ENCODE measurements at places on chromosomes 4 and X.

DNA sequence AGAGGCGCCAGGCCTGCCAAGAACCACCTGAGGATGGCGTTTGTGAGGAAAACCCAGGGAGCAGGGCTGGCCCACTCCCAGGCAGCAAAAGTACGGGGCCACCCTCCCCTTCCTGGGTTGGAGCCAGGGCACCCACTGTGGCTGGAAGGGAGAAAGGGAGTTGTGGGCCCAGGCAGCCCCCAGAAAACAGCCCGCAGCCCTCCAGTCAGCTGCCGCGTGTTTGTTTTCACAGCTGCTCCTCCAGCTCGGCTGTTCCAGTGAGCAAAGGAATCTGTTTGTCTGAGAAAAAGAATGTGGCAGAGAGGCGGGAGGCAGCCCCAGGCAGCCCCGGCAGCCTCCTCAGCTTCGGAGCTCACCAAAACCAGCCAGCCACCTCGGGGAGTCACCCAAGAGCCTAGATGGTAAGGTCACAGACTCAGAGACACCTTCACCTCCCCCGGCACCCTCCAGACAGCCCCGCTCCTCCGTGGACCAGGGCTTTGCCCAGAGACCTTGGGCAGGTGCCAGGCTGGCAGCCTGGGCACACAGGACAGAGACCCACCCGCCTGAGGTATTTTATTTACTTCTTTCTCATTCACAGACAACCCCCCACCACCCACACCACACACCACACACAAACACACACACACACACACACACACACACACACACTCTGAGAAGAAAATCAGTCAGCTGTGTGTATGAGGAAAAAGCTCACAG lies 338.1 kb downstream of the BCOR start:
- no peak for DNase-seq

DNA sequence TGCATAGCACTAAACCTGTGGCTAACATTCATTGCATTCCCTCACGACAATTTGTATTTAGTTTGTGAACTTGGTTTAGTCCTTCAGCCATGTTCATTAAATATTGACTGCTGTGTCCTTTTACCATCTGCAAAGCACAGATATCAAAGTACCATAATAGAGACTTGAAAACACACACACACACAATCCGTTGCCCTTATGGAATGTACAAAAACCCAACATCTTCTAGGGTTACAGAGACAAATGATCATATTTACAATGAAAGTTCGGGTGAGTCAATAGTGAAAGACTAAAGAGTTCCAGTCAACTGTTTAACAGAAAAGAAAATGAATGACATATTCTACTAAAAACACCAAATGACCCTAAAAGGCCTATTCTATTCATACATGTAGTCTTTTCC lies 50.8 kb upstream of the TXK start:
- no peak for DNase-seq

GRCh38 chr4:176002007-176002613 lies 63.5 kb upstream of the WDR17 start:
- DNase-seq = peak; percentile 57

GRCh38 chr4:128823025-128823661 lies 13.6 kb downstream of the JADE1 start:
- no peak for DNase-seq

- DNase-seq = no peak
Observed at GRCh38 chr4:8311101-8312068, 41.8 kb downstream of the HTRA3 start.

GRCh38 chrX:107826238-107827029 lies 768 bp downstream of the MID2 start:
- peak; percentile 23 for DNase-seq

DNA sequence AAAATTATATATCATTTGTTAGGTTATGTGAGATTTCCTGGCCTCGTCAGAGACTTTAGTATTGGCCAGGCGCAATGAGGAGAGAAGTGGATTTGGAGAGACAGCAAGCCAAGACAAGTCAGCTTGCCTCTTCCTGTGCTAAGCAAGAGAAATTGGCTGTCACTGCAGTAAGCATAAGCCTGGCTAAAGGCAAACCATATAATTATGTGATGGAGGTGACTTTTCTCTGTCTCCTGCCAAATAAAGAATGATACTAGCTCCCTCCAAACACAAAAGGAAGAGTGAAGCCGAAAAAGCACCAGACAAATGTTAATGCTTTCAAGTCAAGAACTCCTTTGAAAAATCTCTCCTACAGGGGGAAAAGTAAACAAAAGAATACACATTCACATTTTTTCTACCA lies 2246.0 kb downstream of the ARAP2 start:
- DNase-seq = no peak

DNA sequence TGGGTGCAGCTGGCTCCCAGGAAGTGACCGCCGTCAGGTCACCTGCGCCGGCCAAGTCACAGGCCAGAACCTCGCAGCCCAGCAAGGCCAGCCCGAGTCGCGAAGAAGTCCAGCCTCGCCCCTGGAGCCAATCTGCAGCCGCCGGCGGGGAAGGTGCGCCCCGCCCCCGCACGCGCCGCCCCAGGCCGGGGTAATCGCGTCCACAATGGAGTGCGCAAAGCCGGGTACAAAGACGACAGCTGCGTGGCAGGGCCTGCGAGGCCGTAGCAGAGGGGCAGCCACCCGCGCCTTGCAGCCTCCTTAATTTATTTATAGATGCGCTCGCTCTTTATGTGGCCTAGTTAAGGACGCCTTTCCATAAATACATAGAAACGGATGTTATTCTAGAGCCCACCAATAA lies 139.4 kb upstream of the CPEB2 start:
- DNase-seq = peak; percentile 23

DNA sequence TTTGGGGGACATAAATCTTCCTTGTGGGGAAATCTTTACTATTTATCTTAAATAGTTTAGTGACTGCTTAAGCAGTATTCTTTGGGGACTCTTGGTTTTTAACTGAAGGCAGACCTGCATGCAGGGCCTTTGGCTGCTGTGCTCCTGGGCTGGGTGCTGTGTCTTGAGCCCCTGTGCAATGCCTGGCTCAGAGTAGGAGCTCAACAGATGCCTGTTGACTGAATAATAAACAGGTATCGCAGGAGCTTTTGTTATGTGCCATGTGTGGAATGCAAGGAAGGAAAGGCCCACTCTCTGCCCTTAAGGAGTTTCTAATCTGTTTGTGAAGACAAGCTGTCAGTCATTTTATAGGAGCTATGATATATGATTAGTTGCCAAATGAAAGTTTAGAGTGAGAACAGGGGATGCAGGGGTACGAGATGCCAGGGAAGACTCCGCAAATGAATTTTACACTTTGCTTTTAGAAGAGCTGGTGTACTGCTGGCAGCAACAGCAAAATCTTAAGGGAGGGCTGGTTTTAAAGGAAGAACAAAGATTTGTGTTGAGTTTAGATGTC lies 6.7 kb downstream of the GAB1 start:
- no peak for DNase-seq

- DNase-seq = no peak
Observed at GRCh38 chr4:37798616-37799015, 27.9 kb upstream of the PGM2 start.

GRCh38 chr4:156101571-156101970 lies 147.9 kb upstream of the CTSO start:
- no peak for DNase-seq

GRCh38 chrX:102859550-102859871 lies 77.6 kb upstream of the RAB40AL start:
- no peak for DNase-seq

GRCh38 chrX:33273535-33273934 lies 62.2 kb upstream of the DMD start:
- no peak for DNase-seq

DNA sequence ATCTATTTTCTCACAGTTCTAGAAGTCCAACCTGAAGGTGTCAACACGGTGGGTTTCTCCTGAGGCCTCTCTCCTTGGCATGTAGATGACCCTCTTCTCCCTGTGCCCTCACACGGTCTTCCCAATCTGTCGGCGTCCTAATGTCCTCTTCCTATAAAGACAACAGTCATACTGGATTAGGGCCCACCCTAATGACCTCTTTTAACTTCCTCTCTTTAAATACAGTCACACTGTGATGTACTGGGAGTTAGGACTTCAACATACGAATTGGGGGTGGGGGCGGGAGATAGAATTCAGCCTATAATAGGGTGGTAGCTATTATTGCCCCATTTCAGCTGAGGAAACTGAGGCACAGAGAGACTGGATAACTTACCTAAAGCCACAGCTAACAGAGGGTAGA lies 70.2 kb downstream of the SMIM20 start:
- no peak for DNase-seq

DNA sequence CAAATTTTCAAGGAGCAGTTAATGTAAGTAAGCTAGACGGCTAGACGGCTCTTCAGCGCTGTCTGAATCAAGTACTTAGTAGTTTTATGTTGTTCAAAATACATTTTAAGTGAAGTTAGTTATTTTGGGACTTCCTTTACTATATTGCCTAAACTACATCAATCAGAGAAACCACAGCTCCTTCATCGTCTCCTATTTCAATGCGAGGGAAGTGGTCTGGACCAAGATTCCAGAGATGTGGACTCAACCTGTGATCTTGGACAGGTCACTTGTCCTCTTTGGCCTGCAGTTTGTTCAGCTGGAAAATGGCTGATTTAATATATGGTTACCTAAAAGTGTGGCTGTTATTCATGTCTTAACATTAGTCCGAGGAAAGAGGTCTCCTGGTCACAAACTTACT lies 10.6 kb downstream of the ING2 start:
- DNase-seq = no peak

DNA sequence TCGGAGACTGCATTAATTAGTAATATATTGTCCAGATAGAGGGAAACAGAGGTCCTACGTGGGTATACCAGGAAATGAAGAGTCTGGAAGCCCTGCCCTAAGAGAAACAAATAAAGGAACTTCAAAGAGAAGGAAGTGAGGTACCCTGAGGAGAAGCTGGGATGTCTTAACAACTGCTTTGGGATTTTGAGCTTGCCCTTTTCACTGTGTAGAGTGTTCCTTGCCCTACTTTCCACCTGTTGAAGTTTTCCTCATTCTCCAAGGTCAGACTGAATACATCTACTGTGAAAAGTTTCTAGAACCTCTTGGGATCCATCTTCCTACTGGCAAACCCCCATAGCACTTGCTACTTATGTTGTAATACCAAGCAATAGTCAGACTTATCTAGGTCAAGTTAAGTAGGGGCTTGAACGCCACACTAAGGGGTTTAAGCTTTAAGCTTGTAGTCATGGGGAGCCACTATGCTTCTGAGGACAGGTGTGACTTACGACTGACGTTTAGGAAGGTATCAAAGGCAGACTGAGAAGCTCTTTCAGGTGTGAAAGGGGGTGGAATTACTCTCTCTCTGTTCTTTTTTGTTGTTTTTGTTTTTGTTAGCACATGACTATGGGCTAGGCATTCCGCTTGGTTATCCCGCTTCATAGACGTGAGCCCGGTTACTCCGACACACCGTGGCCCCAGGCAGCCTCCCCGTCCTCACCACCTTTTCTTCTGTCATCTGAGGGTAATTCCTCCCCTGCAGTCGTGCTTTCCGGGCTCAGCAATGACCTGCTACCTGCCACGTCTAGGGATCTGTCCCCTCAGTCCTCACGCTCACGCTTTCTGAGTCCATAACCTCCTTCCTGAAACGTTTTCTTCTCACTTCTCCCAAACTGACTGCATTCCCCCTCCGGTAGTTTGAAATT lies 959 bp upstream of the REST start:
- DNase-seq = no peak

DNA sequence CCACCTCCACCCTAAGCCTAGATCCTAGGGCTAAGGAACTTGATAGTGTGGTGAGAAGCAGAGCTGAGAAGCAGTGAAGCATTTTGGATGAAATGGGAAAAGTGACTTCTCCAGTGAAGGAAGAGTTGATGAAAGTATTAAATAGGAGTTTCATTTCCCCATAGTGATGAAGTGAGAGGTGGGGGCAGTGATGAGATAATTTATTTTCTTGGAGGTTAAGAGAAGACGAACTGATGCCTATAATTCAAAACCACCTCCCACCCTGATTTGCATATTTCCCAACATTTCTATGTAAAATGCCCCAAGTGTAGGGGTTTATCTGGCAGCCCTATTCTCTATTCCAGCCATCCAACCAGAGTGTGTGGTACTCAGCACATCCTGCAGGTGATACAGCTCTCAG lies 6.3 kb downstream of the LONRF3 start:
- no peak for DNase-seq

GRCh38 chr4:25859429-25860148 lies 3.2 kb downstream of the SEL1L3 start:
- peak; percentile 52 for DNase-seq

DNA sequence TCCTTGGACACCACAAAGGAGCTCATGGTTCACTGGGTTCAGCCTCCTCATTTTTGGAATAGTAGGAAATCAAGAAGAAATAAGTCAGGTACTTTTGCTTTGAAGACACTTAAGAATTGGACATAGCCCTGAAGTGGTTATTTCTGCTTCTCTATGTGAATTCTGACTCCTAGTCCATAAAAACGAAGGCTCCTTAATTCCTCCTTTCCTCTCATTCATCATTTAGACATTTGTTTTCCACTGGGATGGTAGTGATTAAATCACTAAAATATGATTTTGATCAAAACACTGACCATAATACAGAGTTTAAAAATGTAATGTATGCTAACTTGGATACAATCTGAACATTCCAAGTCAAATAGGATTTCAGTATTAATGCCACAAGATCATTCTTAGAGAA lies 34.7 kb upstream of the CYP2U1 start:
- DNase-seq = no peak

DNA sequence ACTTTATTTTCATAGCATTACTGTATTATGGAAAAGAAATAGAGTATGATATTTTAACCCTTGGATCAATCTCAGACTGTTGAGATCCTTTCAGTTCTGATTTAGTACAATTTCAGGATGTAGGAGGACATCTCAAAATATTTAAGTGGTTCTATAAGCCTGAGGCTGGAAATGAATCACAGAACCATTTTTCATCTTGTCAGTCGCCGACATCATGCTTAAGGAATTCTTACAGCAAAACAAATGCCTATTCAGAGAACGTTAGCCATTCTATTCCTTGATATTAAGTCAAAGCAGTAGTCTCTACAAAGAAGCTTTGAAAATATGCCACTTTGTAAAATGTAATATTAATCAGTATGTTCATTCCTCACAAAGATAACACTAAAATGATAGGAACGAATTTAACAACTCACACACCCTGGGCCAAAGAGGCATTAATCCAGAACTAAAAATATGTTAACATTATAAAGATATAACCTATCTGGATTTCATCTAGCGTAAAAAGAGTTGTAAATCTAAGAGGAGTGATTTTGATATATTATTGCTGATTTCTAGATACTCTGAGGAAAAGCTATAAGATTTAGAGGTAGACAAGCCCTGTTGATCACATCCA lies 152.0 kb downstream of the GASK1B start:
- DNase-seq = no peak

Data from GM10248 (cell line).